ENCODE measurements at places on chromosomes 5 and 9.

DNA sequence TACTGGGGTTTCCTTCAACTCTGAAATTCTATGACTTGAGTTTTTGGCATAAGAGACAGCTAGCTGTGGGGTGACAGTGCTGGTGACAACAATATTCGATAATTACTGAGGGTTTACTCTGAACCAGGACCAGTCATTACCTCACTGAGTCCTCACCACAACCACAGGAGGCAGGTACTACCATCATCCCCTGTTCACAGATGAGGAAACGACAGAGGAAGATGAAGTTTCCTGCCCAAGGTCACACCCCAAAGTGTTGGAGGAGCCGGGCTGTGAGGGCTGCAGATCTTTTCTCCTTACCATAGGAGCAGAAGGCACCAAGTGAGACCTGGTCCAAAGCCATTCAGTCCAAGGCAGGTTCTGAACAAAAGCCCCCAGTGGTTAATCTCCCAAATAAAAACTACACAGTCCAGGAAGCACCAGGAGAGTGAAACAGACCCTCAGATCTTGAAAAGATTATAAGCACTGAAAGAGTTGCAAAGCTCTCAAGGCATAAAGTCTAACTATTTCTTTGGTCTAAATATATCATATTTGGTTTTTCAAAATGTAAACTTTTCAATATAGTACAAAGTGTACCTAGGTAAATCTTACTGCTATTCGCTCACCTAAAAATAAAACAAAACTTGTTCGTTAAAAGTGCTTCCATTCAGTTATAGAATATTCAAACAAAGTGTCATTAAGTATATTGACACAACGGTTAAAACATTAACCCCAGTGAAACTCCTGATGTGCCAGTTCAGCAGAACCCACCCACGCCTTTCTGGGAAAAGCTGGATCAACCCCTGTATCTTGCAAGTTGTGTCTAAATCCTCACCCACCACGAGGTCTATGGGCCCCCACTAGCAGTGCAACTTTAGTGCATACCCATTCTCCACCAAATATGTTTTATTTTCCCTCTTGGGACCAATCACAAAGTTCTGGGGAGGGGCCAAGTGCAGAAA is 82.6 kb upstream of the EQTN start:
- no peak for DNase-seq

GRCh38 chr9:127960410-127961154 is 20.2 kb downstream of the EEIG1 start:
- DNase-seq: no peak

GRCh38 chr5:35042781-35043180 is 5.0 kb downstream of the AGXT2 start:
- DNase-seq: no peak

- DNase-seq: no peak
Observed at GRCh38 chr9:33136721-33137670, 30.1 kb downstream of the B4GALT1 start.

DNA sequence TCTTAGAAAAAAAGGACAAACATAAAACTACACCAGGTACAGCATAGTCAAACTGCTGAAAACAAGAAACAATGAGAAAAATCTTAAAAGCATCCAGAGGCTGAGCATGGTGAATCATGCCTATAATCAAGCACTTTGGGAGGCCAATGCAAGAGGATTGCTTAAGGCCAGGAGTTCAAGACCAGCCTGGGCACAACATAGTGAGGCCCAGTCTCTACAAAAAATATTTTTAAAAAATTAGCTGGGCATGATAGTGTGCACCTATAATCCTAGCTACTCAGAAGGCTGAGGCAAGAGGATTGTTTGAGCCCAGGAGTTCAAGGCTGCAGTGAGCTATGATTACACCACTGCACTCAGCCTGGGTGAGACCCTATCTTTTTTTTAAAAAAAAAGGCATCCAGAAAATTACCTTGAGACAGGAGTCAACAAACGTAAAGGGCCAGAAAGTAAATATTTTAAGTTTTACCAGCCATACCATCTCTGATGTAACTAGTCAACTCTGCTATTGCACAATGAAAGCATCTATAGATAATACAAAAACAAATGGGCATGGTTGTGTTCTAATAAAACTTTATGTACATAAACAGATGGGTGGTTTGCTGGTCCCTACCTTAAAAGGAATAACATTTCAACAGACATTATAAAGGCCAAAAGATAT is 19.8 kb downstream of the AP3B1 start:
- no peak for DNase-seq

- DNase-seq: no peak
Observed at GRCh38 chr9:122091682-122092592, 1.2 kb downstream of the TTLL11 start.

- DNase-seq: no peak
Observed at GRCh38 chr9:124855944-124856765, 2.9 kb downstream of the WDR38 start.

- DNase-seq: no peak
Observed at GRCh38 chr9:81575956-81576355, 113.4 kb downstream of the TLE1 start.

- DNase-seq: no peak
Observed at GRCh38 chr5:981456-981855, 27.1 kb upstream of the NKD2 start.

DNA sequence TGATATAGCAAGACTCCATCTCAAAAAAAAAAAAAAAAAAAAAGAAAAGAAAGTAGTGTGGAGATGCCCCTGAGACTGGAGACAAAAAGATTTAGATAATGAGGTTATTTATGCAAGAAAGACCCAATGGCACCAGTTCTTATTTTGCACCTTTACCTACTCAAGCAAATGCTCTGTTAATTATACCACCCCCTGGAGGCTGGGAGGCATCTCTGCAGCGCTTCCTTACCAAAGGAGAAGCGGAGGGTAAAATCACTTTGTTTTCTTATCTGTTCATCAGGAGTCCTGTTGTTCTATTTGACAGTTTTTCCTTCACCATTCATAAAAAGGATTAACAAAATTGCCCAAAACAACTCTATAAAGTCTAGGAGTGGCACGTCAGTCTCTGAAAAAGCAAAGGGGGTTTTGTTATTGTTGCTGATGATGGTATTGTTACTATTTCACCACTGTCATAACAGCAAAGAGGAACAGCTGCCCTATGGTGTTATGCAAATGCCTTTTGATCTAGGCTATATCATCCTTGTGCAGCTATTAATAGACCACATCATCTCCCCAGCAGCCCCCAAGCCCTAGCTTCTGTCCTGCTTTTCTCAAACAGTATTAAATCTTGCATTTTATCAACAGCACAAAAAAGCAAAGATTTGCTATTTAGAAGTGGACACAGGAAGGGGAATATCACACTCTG is 174.0 kb downstream of the PALM2AKAP2 start:
- DNase-seq: no peak

GRCh38 chr5:141902015-141902814 is 21.5 kb upstream of the DELE1 start:
- DNase-seq: no peak

DNA sequence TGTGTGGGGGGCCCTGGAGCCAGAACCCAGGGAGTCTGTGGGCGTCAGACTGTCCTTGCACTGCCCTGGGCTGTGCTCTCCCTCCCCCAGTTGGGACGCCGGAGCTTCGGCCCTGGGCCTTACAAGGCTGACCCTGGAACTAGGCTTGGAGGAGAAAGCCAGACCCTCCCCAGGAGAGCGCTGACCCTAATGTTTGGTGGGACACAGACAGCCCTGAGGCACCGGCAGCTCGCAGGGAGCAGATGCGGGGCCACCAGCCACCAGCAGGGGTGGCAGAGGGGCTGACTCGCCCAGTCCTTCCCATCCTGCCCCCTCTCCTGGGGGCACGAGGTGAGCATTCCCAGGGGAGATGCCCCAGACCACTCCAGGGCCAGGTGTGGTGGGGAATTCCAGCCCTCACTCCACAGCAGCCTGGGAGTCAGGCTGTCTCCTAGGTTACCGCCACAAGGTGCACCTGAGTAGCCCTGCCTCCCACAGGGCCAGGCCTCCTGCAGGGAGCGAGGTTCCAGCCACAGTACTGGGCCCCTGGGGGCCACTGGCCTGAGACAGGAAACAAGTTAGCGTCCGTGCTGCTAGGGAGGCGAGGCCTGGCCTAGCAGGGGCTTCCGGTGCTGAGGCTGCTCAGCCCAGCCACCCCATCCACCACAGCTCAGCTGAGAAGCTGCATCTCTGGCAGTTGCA is 134.6 kb downstream of the OLFM1 start:
- no peak for DNase-seq

DNA sequence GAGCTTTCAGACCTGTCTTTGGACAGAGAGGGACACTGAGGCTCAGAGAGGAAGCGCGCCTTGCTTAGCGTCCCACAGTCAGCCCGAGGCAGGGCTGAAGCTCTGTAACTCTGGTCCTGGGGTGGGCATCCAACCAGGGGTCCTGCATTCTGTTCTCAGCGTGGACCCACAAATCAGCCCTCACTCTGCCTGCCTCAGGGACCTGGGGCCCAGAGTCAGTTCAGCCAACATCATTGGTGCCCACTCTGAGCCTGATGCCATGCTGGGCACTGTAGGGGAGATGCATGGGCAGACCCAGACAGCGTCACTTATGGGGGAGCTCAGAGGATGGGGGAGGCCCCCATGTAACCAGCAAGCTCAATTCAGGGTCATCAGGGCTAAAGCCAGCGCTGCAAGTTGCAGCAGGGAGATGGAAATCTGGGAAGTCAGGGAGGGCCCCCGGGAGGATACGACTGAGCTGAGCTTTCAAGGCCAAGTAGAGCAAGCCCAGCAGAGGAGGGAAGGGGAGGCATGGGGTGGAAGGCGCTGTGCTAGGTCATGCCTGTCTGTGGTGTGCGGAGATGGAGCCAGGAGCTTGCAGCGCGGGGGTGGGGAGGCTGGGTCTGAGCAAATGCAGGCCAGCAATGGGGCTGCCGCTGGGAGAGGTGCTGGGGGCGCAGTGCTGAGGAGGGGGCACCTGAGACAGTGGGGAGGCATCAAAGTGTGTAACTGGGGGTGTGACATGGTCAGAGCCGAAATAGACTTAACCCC is 21.1 kb downstream of the CORO2A start:
- no peak for DNase-seq

- no peak for DNase-seq
Observed at GRCh38 chr9:130995086-130996011, 13.6 kb upstream of the LAMC3 start.

DNA sequence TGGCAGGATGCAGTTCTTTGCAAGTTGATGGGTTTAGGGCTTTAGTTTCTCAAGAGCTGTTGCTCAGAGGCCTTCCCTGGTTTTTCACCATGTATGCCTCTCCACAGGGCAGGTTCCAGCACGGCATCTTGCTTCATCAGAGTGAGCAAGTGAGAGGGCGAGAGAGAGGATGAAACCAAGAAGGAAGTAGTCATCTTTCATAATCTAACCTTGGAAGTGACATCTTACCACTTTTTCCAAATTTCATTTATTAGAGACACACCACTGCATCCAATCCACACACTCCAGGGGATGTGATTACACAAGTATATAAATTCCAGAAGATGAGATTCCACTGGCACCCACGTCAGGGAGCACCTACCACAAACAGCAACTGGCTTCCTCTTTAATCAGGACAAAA is 294.4 kb downstream of the MARCHF11 start:
- no peak for DNase-seq

- no peak for DNase-seq
Observed at GRCh38 chr9:108746864-108747263, 108.9 kb downstream of the ACTL7B start.

GRCh38 chr5:164372892-164373291 is 867.5 kb downstream of the MAT2B start:
- DNase-seq: no peak

- no peak for DNase-seq
Observed at GRCh38 chr9:106557996-106558667, 304.8 kb upstream of the ZNF462 start.

- DNase-seq: no peak
Observed at GRCh38 chr9:88749420-88749819, 214.4 kb downstream of the NXNL2 start.

GRCh38 chr5:162624110-162624509 is 556.5 kb downstream of the GABRG2 start:
- no peak for DNase-seq

DNA sequence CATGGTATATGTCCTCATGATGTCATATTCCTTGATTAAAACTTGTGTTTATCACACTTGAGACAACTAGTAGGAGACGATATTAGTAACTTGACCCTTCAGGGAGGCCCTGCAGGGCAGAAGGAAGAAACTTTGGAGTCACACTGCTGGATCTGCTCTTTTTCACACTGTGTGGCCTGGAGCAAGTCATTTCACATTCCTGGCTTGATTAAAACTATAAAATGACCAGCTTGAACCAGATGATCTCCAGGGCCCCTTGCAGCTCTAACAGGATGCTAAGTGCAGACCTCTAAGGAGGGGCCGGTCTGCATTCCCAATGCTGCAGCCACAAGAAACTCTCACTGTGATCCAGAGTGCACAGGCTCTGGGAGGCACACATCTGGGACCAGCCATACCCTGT is 146.4 kb upstream of the ZNF366 start:
- DNase-seq: no peak

DNA sequence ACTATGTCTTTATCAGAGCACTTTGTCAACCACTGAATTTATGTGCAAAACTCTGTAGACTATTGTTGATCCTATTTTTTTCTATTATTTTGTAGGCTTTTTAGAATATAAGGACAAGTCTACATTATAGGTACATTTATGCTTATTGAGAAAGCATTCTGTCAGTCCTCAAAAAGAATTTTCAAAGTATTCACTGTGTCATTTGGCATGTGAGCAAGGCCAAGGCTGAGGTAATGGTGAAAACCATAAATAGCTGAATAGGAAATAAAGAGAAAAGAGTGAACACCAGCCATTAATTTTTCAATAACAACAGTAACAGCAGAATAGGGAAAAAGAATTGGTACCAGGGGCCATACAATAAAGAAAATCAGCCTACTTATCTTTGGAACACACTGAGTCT is 21.0 kb downstream of the SKIC3 start:
- no peak for DNase-seq

DNA sequence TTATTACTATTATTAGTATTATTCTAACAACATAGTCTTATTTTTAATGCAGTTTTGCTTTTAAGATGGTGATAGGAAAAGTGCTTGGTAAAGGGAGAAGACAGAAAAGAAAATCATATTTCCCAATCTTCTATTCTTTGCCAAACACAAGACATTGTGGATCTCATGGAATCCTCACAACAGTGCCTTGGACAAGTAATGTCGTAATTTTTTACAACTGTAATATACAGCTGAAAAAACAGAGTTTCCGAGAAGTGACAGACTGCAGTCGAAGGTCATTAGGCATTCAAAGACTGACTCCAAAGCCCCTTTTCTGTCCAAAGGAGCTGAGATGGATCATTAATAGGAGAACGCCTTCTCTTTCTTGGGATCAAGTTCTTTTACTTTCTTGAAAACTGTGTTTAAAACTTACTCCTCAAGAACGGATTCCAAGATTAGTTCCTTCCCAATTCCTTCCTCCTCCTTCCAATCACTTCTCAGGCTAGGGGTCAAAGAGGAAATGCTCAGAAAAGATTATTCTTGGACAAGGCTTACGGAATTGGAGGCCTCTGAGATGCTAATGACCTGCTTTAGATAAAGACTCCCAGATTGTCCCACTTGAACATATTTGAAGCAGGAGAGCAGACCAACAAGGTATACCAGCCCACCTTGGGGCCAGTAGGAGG is 24.3 kb upstream of the TRIM32 start:
- no peak for DNase-seq

DNA sequence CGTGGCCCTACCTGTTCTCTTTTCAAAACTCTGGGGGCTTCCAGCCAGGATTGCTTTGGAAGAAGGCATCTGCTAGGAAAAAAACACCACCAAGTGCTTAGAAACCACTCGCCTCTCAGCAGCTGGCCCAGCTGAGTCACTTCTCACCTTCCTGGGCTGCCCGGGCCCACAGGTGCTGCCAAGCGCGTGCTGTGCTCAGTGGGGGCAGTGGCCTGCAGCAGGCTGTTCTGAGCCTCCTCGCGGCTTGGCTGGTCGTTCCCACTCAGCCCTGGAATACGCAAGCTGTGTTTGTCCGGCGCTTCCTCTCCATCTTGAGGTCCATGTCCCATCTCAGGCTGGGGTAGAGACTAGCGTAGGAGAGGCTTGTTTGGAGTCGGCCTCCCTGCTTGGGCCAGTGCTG is 102.5 kb upstream of the FCN2 start:
- DNase-seq: no peak

Measured in central memory CD4-positive, alpha-beta T cell (primary cell).